ENCODE measurements at places on chromosomes 4 and X.

DNA sequence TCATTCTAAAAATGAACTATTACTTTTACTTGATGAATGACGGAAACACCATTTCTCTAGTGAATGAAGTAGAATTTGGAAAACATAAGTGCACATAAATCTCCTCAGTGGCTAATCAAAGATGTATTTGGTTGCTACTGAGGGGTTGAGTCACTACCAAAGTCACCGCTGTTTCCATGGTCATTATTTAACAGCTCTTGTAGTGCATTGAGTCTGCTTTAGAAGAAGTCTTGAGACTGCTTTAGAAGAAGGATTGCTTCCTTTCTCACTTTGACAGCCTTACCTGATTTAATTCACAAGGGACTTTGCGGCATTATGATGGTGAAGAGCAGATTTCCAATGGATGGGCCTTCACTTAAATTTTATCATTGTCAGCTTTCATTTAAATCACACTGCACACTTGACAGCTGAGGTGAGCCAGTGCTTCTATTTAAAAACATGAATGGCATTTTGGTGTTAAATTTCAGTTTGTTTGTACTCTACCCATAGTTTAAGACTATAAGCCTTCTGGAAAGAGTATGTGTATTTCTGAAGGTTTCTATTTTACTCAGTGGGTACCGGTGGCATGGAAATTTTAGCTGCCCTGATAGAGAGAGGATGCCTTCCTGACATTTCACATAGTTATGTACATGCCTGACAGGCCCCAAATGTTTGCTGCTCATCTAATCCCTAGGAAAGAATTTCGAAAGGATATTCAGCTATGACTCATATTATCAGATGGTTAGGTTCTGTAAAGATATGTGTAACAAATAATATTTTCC lies 9.5 kb downstream of the ASB5 start:
- DNase-seq = no peak

GRCh38 chrX:66221856-66222255 lies 57.8 kb downstream of the HEPH start:
- no peak for DNase-seq

- DNase-seq = no peak
These were observed 26.2 kb upstream of the MAP9 start for GRCh38 chr4:155402941-155403340.

DNA sequence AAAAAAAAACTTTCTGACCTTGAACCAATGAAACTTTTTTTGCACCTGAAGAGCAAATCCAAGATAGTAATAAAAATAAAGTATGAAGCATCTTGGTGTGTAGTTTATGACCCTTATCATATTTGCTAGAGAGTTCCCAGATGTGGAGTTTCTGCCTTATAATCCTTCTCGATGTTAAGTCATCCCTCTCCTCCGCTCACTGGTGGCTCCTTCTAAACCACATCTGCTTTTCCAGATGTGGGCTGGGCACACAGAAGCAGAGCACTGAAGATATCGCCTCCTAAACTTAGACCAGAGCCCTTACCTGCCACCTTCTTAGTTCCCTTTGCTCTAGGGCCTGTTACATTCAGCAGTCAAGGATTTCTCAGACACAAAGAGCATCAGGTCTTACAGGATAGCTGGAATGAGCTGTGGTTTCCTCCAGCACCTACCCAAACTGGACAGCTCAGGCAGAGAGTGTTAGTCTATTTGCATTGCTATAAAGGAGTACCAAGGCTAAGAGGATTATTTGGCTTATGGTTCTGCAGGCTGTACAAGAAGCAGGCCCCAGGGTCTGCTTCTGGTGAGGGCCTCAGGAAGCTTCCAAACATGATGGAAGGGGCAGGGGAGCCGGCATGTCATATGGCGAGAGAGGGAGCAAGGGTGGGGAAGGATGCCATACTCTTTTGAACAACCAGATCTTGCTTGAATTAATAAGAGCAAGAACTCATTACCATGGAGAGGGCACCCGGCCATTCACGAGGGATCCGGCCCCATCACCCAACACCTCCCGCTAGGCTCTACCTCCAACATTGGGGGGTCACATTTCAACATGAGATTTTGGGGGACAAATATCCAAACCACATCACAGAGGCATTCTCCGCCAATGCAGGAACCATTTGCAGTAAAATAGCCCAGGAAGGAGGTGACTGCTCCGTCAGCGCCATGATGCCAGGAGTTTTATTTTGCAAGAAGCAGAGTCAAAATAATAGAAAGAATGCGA lies 75.6 kb upstream of the HELT start:
- DNase-seq = no peak

DNA sequence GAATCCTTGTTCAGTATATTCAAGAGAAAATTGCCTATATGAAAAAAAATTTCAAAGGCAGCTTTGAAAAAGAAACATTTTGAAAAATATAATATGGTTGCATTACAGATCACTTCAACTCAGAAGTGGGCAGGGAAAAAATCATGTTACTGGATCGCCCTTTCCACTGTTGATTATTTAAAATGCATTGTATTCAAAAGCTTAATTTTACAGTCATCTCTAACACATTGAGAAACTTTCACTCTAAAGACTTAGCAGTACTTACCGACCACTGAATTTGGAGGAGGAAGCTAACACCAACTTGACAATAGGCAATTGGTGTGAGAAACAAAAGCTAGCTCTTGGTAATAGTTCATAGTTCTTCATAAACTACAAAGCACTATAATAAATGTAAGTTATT lies 101.9 kb downstream of the CEP135 start:
- no peak for DNase-seq

GRCh38 chr4:24662056-24662455 lies 77.7 kb upstream of the DHX15 start:
- DNase-seq = no peak

- no peak for DNase-seq
These were observed 108.8 kb upstream of the BMP2K start for GRCh38 chr4:78667325-78667724.

DNA sequence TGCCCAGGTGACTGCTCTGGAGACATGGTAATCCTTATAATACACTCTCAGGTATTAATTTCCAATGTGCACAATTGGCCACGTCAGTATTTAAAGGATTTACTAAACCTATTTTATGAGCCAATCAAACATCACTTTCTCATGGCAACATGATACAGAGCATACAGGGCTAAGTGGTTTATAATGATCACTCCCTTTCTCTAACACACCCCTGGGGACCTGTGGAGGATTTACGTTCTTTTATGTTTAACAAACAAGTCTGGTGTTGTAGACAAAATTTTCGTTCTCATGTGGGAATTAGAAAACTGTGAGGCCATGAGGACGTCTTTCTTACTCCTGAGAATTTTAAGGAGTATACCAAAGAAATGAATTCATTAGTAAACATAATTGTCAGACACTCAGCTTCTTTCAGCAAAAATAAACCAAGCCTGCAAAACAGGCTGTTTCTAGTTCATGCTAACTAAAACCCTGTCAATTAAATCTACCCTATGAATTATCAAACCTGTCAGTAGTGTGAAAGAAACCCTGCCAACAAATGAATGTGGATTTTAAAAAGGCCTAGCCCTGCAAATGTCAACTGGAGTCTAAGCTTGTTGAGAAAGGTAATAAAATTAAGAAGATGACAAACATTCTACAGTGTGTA lies 155.8 kb downstream of the PDGFC start:
- DNase-seq = no peak

DNA sequence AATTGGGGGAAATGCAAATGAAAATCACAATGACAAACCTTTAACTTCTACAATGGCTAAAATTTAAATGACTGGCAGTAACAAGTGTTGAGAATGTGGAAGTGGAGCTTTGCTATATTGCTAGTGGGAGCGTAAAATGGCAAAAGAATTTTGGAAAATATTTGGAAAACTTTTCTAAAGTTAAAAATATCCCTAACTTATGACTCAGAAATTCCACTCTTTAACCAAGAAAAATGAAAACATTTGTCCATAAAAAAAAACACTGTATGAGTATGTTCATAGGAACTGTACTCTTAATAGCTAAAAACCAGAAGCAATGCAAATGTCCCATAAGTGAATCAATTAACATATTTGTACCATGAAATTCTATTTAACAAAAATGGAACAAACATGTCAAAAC lies 3.6 kb downstream of the TBCK start:
- DNase-seq = no peak

DNA sequence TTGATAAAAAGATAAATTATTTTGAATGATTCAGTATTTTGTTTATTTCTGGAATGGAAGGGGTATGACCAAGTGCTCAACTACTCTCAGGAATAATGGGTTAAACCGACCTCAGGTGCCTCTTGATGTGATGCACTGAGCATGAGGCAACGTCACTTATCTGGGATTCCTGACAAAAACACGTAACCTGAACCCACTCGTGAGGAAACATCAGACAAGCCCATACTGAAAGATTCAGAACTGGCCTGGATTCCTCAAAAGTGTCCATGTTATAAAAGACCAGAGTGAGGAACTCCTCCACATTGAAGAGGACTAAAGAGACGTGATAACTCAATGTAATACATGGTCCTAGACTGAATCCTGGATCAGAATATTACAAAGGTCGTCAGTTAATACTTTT lies 144.0 kb downstream of the FNIP2 start:
- DNase-seq = no peak

- DNase-seq = no peak
These were observed 29.2 kb downstream of the P2RY8 start for GRCh38 chrX:1507511-1508463.

DNA sequence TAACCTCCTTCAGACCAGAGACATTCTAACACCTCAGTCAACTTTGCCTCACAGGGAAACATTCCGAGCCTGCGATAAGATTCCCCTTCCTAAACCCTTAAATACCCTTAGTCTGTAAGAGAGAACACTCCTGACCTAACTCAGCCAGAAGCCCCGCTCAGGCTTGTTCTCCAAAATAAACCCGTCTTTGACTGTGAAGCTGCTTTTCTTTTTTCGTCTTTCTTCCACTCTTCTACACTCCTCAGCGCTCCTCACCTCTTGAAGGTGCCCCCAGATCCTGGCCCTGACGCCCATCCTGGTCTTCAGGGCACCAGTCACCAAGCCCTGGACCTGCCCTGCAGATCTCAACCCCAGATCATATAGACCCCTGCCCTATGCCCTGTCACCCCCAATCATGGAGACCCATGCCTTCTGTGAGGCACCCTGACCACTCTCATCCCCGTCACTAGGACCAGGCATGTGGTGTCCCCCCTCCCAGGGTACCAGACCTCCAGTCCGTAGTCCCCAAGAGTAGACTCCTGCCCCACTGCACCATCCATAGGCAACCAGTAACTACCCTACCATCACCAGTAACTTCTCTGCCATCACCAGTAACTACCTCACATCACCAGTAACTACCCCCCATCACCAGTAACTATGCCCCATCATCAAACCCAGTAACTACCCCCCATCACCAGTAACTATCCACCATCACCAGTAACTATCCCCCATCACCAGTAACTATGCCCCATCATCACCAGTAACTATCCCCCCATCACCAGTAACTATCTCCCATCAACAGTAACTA lies 3.5 kb downstream of the ASMTL start:
- no peak for DNase-seq

- no peak for DNase-seq
These were observed 577.0 kb downstream of the SPOCK3 start for GRCh38 chr4:166657261-166657660.

DNA sequence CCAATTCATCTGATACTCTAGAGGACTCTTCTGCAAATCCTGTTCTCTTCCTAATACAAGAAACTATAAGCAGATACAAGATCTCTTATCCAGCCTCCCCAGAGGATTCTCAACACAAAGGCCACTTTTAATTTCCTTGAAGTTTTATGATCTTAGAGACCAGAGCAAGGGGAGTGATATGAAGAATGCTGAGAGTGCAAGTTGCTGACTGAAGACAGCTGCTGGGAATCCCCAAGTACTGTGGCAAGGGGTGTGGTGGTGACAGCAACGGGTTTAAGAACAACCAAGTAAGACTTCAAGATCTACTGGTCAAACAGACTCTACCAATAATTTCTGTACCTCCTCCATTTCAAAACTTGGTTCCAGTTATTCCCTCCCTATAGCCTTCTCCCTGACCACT lies 7.0 kb downstream of the AMMECR1 start:
- DNase-seq = no peak

- DNase-seq = no peak
These were observed 115.7 kb upstream of the FAT1 start for GRCh38 chr4:186839122-186840037.

DNA sequence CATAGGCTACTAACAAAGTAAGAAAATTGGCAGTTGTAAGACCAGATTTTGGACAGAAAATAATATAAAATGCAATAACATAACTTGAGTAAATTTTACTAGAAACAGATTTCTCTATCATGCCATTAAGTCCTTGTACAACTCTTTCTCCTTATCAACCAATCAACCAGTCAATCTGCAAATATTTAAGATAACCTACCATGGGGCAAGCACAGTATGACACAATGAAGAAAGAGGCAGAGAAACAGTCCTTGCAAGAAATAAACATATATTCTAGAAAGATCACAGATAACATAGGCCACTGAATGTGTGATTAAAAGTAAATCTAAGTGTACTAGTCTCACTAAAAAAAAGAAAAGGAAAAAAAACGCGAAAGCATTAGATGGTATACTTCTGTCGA lies 194.8 kb downstream of the PPP3CA start:
- no peak for DNase-seq

GRCh38 chrX:9087271-9088040 lies 53.5 kb upstream of the FAM9B start:
- no peak for DNase-seq

- no peak for DNase-seq
These were observed 10.7 kb downstream of the RBPJ start for GRCh38 chr4:26331380-26331950.

DNA sequence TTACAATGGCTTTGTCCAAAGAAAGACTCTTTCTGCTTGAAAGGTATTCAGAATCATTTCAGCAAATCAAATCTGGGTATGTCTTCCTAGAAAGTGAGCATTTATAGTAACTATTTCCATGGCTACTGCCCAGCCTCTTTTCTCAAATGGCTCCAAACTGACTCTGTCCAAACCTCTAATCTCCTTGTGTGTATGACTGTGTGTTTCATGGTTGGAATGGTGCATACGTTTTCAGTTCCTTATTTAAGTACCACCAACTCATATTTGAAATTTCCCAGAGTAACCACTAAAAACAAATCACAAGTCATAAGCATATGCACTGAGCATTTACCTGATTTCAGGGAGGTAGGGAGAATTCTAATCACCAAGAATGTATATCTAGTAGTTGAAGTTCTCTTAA lies 106.0 kb downstream of the TMEM144 start:
- no peak for DNase-seq

GRCh38 chr4:17561195-17561909 lies 15.6 kb upstream of the LAP3 start:
- no peak for DNase-seq

DNA sequence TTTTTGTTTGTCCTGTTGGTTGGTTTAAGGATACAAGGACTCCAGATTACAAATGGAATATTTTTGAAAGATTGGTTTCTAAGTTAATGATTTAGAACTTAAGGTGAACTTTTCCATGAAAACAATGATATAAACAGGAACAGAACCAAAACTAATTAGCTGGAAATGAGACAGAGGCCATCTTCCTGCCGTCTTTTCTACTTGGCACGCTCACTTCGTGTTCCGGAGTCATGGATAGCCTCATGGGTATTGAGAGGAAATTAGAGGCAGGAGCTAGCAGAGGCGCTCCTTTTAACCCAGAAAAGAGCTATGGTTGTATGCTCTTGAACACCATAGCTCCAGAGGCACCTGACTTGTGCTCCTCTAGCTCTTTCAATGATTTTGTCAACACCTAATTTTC lies 2.4 kb downstream of the FAM241A start:
- DNase-seq = no peak

- no peak for DNase-seq
These were observed 56.7 kb downstream of the PCDH19 start for GRCh38 chrX:100353326-100353725.

Data from dermis microvascular lymphatic vessel endothelial cell (primary cell).